ENCODE measurements at places on chromosomes 6 and 20.
A peak's percentile ranks its signal among the peaks of the same experiment; 100 is the strongest.

GRCh38 chr20:34815636-34816035 is 9.8 kb downstream of the NCOA6 start:
- DNase-seq: no peak

- no peak for DNase-seq
These were observed 808.1 kb upstream of the MANEA start for GRCh38 chr6:94769197-94769596.

DNA sequence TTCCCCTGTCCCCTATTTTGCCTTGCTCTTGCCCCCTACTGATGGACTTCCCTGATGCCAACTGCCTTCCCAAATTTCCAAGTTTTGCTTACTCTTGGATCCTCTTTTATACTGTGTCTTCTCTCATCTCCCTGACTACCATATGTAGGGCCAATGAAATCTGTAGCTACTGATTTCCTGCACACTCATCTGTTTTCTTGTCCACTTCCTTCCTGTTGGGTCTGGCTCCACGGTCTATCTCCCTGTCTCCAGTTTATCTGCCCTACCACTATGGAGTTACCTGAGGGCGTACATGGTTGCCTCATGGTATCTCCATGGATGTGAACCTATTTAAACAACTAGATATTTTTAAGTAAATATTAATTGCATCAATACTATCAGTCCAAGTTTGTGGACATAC is 140.3 kb upstream of the MCHR2 start:
- DNase-seq: no peak

GRCh38 chr6:87738000-87738399 is 36.0 kb upstream of the AKIRIN2 start:
- DNase-seq: no peak

- DNase-seq: no peak
These were observed 69.2 kb upstream of the TBC1D7 start for GRCh38 chr6:13397359-13398068.

- no peak for DNase-seq
These were observed 363.6 kb upstream of the CHD6 start for GRCh38 chr20:41981746-41982145.

DNA sequence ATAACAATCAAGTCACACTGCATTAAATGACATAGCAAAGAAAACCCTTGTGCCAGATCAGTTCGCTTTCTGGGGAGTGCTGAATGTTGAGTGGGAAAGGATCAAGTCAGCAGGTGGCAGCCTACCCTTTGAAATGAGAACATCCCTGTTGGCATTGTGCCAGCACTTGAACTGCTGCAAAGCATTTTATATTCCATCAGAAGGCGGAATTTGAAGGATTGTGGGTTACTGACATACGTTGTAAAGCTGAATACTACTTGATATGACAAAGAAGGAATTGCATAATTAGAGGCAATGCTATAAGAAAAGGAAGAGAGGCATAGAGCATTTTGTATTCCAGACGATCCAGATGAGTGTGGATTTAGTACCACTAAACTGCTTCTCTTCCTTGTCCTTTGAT is 26.5 kb downstream of the BCKDHB start:
- DNase-seq: peak; percentile 14

- no peak for DNase-seq
These were observed 49.3 kb downstream of the EZR start for GRCh38 chr6:158769771-158770432.

- DNase-seq: no peak
These were observed 19.2 kb upstream of the PTGIS start for GRCh38 chr20:49587111-49587570.

GRCh38 chr6:148448369-148449012 is 105.9 kb downstream of the SASH1 start:
- DNase-seq: peak; percentile 10

- DNase-seq: no peak
These were observed 169.1 kb downstream of the MYLK4 start for GRCh38 chr6:2581611-2582010.

GRCh38 chr20:52668626-52669025 is 303.5 kb upstream of the TSHZ2 start:
- no peak for DNase-seq

DNA sequence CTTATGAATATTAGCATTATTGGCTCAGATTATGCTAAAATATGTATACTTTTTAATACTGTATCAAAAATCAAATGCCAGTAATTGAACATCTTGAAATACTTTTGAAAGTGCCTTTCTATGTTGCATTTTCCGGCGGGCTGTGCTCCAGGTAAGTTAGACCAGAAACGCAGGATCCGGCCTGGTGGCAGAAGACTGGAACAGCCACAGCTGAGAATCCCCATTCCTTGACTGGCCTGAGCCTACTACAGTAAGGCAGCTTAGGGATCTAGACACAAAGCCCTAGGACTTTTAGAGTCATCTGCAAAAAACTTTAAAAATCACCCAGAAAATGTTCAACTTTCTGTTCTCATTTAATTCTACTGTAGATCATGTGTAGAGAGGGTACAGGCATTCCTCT is 138.8 kb upstream of the C6orf118 start:
- DNase-seq: no peak

DNA sequence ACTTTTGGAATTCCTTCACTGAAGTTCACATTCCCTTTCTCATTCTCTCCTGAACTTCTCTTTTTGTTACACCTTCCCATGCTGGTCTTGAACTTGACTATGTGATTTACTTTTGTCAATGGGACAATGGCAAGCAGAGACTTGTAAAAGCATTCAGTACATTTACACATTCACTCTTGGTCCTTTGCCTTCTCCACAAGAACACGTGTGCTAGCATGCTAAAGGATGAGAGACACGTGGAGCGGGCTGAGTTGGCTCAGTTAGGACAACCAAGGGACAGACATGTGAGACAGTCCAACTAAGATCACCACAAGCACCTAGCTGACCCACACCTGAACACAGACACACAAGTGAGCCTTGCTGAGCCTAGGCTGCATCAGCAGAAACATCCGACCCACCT is 91.3 kb upstream of the PAK5 start:
- DNase-seq: no peak

- no peak for DNase-seq
These were observed 45.0 kb downstream of the GNAS start for GRCh38 chr20:58897488-58897887.

GRCh38 chr20:52410182-52410647 is 218.6 kb upstream of the ZFP64 start:
- peak; percentile 31 for DNase-seq

DNA sequence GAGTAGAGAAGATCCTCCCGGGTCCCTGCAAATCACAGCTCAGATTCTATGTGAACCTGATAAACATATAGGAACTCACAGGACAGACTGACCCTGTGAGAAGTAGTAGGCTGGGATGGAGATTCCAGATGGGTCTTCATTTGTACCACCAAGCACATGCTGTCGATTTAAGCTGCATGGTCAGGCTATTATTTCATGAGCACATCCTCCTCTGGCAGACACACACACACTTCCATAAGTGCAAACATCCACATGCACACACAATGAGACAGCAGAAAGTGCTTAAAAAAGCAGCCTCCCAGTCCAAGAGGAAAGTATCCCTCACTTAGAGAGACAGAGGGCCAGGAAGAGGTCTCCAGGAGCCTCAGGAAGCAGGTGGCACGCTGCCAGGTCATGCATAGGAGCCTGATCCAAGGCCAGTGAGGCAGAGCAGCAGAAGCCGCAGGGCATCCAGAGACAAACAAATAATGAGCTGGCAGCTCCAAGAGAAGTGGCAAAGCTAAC is 131.8 kb downstream of the UNC5CL start:
- DNase-seq: no peak

DNA sequence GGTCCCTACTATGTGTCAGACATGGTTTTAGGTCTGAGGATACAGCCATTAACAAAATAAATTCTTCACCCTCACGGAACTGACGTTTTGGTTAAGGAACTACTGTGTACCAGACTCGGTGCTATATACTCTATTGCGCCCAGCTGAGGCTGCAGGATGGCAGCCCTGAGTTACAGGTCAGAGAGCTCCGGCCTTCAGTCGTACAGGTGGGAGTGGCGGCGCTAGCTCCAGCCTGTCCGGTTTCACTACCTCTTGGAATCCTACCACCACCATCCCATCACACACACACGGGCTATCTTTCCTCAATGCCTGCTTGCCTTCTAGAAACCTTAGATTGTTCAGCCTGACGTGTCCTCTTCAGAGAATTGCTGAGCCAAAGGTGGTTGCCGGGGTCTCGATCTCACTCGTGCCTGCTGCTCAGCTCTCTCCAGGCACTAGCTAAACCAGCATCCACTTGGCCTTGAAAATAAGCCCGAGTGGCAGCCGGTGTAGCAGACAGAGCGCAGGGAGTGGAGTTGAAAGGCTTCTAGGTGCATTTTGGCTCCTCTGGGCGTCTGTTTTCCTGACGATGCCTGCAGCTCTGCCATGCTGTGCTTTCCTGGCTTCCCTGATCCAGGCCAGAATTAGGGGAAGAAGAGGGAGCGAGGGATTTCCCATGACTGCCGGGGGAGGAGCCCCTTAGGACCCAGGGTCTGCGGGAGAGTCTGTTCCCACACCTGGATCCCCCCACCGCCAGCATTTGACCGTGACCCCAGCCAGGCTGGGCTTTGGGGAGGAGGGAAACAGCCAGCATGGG is 1.1 kb upstream of the TCF15 start:
- no peak for DNase-seq

- DNase-seq: no peak
These were observed 146.5 kb downstream of the EPHA7 start for GRCh38 chr6:93272896-93273295.

GRCh38 chr20:21053002-21053762 is 53.0 kb downstream of the LINC00237 start:
- DNase-seq: no peak

GRCh38 chr6:52377538-52378221 is 15.7 kb downstream of the PAQR8 start:
- no peak for DNase-seq

DNA sequence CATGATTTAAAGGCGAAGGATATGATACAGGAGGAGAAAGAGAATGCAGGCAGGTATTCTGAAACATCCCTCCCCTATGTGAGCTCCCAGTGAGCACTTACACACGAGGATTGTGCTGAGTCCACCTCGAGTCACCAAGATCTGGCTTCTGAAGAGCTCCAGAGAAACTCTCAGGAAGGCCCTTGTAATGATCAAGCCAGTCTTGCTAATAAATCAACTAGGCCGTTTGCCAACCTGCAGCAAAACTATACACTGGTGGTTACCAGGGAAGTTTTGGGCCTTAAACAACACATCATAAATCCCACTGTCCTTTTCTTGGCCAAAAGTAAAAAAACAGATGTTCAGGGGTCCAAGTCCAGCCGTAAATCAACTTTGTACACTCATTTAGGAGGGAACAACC is 79.2 kb downstream of the STXBP5 start:
- DNase-seq: no peak

DNA sequence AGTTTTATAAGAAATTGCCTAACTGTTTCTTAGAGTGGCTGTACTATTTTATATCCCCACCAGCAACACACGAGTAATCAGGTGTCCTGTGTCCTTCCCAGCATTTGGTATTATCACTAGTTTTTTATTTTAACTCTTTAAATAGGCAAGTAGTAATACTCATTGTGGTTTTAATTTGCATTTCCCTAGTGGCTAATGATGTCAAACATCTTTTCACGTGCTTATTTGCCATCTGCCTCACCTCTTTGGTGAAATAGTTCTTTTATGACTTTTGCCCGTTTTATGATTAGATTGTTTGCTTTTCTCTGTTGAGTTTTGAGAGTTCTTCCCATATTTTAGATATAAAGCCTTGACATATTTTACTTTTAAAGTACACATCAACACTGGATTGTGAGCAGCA is 57.8 kb downstream of the GCLC start:
- no peak for DNase-seq

DNA sequence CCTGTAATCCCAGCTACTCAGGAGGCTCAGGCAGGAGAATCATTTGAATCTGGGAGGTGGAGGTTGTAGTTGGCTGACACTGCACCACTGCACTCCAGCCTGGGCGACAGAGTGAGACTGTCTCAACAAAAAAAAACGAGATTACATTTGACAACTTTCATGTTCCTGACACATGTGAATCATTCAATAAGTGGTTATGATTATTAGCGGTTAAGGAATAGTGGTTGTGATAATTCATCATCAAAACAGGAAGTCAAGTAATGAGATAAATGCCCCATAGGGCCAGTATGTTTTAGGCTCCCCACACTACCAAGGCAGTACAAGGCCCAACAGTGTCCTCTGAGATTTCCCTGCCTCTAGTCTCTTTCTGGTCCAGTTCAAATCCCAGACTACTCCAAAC is 2.5 kb downstream of the HDDC2 start:
- DNase-seq: no peak

DNA sequence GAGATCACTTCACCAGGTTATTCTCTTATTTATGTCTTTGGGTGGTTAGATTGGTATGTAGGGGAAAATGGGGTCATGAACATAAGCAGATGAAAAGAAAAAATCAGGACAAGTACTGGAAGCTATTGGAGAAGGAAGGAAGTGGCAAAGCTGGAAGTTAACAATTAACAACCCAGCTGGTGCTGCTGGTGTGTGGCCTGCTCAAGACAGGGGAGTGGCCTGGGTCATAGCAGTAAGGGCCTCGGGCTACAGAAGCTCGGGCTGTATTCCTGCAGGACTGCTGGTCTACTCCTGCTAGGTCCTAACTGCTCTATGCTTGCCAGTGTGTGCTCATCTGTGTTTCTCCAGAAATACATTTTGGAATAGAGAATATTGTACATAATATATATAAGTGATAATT is 19.6 kb downstream of the MYLIP start:
- DNase-seq: no peak
